ENCODE measurements at places on chromosomes 6 and 20.
A peak's percentile ranks its signal among the peaks of the same experiment; 100 is the strongest.

- DNase-seq, result no peak
Observed at GRCh38 chr6:157329829-157330228, 6.5 kb upstream of the TMEM242 start.

DNA sequence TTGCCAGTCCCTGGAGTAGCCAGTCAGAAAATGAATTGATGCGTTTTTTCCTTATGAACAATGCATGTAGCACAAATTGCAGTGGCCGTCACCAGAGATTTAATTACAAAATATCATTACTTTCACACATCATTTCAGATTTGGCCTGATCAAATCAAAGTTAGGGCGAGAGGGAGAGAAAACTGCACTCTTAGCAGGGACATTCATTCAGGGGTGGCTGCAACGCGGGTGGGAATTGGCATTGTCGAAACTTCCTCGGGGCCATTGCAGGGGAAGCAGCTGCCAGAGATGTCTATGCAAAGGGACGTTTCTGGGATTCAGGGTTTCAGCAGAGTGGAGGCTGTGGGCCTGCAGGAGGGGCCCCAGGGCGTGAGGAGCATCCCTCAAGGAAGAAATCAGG is 76.5 kb upstream of the TOP1 start:
- DNase-seq, result no peak

GRCh38 chr6:42099340-42100028 is 42.9 kb downstream of the C6orf132 start:
- DNase-seq, result no peak

DNA sequence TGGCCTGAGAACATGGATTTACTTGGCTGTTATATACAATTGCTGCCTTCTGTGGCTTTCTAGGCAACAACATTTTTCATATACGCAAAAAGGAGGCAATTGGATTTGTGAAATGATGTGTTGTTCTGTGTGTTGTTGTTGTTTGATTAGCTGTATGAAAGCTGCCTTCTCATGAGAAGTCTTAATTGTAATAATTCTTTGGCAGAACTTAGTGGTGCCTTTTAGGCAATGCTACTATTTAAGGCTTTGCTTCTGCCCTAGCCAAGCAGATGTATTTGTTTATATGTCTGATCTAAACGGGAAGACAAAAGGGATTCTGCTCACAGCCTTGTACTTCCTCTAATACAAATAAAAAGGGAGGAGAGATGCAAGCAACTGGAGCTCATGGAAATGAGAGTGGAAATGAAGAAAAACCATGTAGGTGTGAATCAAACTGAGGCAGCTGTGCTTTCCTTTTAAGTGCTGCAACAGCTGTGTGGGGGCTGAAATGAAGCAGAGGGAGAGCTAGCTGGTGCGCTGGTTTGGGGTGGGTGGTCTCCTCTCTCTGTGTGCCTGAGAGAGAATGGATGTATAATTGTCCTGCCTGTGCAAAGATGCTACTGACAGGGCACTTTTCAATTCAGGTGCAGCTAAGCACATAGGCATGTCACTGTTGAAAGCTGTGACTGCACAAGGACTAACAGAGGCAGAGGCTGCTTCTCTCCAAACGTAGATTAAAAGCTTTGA is 386.9 kb upstream of the MAN1A1 start:
- no peak for DNase-seq

DNA sequence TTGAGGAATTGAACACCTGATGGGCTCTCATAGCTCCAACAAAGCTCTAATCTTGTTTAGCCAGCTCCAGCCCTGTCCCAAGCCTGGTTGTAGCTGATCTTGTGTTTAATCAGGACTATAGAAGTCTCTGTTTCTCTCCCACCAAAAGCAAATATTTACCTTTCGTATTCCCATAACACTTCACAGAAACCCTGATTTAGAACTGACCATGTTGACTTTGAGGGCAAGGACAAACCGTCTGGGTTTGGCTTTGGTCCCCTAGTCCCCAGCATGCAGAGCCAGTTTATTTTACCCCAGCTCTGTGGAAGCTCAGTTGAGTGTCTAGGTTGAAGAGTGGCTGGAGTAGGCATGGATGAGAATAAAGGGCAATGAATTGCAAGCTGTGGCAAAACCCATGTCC is 18.0 kb upstream of the SIM1 start:
- no peak for DNase-seq

DNA sequence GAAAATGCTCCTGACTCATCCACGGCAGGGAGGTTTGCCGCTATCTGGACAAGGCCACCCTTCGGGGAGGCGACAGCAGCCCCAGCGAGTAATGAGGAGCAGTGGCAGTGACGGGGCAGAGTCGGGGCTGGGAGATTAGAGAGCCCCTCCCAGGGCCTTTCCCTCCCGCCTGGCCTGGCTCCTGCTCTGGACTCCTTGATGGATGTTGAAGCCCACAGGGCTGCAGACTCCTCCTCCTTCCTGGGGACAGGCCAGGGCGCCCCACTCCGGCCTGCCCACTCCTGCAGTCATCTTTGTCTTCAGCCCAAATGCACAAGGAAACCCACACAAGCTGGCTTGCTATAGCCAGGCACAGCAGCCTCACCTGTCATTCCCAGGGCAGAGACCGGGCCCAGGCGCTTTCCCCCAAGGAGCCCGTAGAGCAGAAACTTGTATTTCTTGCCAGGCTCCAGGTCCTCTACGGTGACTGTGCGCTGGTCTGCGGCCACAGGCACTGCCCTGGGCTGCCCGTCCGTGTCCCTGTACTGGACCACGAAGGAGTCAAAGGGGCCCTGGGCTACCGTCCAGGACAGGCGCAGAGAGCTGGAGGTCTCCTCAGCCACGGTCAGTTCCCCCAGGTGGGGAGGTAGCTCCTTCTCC is 7.7 kb downstream of the CYP21A2 start:
- DNase-seq, result no peak

GRCh38 chr6:30219244-30219643 is 6.0 kb upstream of the TRIM26 start:
- peak; percentile 13 for DNase-seq

GRCh38 chr20:1622450-1622849 is 2.6 kb upstream of the SIRPB1 start:
- DNase-seq, result no peak

GRCh38 chr6:107079429-107079828 is 35.9 kb downstream of the BEND3 start:
- DNase-seq, result no peak

GRCh38 chr20:34491226-34491931 is 24.8 kb upstream of the DYNLRB1 start:
- no peak for DNase-seq

GRCh38 chr6:45445749-45446549 is 68.2 kb upstream of the SUPT3H start:
- DNase-seq, result no peak

DNA sequence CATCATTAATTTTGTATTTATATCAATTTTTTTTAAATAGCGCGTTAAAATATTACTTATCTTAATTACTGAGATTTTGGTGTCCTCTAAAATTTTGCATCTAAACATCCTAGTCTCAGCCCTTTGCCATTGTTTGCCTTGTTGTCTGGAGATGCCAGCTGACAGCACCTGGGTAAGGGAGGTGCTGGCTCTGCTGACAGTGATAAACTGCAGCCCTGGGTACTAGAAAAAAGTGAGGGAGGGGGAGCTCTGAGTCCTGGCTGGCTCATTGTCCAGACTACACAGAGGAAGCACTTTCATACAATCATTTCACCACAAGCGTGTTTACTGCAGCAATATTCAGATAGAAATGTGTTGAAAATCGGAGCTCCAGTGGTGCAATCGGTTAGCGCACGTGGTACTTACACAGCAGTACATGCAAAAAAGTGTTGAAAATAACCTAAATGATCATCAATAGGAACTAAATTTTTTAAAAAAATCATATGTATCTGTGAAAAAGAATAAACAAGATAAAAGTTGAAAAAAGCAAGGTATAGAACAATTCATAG is 18.5 kb upstream of the UBR2 start:
- no peak for DNase-seq

DNA sequence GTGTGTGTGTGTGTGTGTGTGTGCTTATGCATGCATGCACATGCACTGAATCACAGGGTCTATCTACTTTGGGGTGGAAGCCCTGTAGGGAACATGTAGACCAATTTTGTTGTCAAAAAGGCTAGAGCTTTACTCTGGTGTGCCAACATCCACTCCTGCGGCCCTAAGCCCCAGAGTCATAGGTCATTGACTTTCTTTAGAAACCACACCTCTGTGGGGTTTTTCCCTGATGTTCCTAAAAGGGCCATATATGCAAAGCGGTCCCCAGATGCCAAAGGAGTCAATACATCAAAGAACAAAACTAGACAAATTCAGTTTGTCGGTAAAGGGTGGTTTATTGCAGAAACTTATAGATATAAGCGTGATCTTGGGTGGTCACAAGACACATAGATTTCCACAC is 29.8 kb upstream of the SLC2A12 start:
- no peak for DNase-seq

DNA sequence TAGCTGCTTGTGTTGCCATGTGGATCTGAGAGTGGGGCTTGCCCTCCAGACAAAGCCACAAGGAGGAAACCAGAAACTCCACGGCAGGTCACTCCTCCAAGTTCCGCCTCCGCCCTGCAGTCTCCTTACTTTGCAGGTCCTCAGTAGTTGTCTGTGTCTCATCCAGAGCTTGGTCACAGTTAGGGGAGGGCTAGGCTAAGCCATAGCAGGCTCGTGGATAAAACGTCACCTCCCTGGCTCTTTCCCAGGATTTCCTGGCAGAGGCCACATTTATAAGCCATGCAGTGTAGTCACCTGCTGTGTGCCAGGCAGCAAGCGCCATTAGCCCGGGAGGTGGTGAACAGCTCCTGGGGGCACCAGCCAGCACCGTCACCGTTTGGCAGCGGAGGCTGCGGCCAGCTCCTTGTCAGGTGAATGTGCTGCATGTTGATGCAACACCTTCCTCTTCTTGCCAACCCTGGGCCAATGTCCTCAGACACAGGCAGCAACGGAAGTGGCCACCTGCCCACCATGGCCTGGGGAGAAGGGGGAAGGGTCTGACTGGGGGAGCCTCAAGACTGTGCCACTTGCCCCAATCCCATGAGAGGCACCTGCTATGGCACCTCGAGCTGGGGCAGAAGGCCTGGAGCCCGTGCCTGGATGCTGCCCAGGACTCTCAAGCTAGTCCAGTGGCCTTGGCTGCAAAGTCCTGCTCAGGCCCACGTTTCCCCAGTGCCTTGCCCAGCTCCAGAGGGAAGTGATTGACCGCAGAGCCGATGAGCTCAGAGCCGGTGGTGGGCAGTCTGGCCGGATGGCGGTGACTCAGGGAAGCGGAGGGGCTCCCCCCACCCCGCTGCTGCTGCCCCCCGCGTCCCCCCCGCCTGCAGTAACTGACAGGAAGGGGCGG is 39.0 kb upstream of the SLCO4A1 start:
- no peak for DNase-seq

- no peak for DNase-seq
Observed at GRCh38 chr6:106124437-106125430, 38.6 kb downstream of the PRDM1 start.

GRCh38 chr20:60424267-60424902 is 466.2 kb downstream of the CDH26 start:
- DNase-seq, result no peak

GRCh38 chr6:36916126-36916525 is 30.4 kb downstream of the C6orf89 start:
- no peak for DNase-seq

GRCh38 chr6:22801831-22802230 is 232.5 kb downstream of the HDGFL1 start:
- DNase-seq, result no peak

- no peak for DNase-seq
Observed at GRCh38 chr6:141688916-141689315, 443.8 kb upstream of the GJE1 start.

GRCh38 chr6:154306696-154307095 is 49.9 kb downstream of the IPCEF1 start:
- DNase-seq, result no peak

DNA sequence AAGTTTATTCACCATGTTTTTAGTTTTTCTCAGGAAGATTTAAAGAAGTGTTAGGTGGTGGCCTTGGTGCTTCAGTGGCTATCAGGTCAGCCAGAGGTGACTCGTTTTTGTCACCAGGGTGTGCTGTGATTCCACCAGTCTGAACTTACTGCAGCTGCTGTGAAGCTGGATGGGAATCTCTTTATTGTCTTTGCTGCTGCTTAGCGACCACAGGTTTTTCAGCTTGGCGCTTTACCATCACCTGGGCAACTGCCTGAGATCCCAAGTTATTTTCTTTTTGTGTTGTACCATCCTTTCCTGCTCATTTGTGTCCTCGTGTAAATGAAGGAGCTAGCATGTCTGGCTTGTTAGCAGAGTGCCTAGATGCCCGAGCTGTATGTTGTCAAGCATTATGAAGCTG is 146.9 kb downstream of the MACROD2 start:
- no peak for DNase-seq

DNA sequence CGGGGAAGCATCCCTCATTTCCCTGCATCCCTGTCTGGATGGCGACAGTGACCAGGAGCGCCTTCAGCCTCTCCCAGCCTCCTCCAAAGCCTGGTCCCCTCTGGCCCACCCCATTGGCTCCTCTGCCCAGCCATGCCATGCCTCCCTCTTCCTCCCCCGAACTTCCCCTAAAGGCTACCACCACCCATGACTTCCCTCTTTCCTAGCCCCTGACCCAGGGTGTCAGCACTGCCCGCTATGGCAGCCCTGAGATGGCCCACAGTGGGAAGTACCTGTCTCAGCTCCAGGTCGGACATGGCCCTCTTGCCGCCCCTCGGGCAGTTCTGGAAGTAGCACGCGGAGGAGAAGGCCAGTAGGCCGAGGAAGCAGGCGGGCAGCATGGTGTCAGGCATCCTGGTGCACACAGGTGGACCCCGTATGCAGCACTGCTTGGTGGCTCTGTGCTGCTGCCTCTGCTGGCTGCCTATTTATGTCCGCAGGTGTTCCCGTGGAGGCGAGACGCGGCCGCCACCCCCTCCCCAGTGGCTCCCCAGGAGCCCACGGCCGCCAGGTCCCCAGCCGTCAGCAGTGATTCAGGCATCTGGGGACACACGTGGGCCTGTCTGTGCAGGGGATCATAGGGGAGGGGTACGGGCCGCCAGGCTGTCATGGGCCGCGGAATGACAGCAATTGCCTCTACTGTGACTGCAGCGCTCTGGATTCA is at the start of gene AVP:
Gene AVP, minus strand, starts transcription at position 442 of the 703 bp plus-strand sequence. Its CDS starts 50 bp downstream, at position 392.
- DNase-seq, result no peak

DNA sequence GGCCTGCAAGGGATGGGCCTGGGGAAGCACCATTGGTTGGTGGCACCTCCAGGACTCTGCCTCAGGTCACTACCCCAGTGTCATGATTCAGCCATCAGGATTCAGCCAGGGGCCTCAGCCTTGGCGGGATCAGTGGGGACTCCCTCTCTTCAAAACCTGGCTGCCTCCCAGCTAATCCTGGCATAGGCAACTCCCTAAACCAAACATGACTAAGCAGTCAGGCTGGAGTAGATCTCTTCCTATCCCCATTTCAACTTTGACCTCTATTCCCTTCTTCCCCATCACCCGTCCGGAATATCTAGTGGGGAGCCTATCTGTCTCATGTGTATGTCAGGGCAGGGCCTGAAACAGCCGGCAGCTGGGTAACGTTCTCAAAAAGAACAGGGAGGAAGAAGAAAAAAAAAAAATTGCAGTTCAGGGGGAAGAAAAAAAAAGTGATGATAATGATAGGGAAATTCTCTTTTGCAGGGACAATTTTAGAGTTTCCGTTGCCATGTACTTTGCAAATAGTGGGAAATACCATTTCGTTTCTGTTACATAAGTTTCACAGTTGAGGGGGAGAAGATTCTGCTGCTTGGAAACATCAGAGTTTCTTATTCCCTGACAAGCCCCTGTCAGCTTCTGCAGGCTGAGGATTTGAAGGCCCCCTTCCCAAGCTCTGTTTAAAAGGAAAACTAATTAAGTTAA is 4.1 kb upstream of the PREX1 start:
- DNase-seq, result no peak

GRCh38 chr20:17315407-17316231 is 88.8 kb downstream of the PCSK2 start:
- DNase-seq, result no peak
